Upper lobe of left lung (tissue), 6 donors: ENCODE measurements at places on chromosomes 12 and 14.

- DNase-seq = no peak
Measured at GRCh38 chr12:104727726-104728465, 230.2 kb downstream of the SLC41A2 start.

GRCh38 chr12:132004946-132005345 is 55.2 kb downstream of the EP400 start:
- no peak for DNase-seq

GRCh38 chr12:49716553-49716952 is 9.3 kb upstream of the FMNL3 start:
- DNase-seq = no peak

DNA sequence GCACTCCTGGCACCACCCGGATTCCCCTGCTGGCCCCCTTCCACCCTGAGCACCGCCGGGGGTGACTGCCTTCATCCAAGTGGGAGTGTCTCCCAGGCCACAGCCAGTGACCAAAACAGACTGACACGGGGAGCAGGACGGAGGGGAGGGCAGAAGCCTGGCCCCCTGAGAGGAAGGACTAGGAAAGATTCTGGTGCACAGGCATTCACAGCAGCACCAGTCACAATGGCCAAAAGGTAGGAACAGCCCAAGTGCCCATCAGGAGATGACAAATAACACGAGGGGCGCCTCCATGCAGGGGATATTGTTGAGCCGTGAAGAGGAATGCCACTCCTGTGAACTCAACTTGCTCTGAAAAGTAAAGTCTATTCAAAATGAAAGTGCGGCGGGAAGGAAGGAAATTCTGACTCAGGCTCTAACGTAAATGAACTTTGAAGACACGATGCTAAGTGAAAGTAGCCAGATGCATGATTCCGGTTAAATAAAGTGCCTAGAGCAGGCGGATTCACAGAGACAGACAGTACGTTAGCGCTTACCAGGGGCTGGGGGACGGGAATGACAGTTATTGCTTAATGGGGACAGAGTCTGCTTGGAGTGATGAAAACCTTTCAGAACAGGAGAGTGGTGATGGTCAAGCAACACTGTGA is 146.1 kb upstream of the NCOR2 start:
- peak; percentile 47 for DNase-seq

DNA sequence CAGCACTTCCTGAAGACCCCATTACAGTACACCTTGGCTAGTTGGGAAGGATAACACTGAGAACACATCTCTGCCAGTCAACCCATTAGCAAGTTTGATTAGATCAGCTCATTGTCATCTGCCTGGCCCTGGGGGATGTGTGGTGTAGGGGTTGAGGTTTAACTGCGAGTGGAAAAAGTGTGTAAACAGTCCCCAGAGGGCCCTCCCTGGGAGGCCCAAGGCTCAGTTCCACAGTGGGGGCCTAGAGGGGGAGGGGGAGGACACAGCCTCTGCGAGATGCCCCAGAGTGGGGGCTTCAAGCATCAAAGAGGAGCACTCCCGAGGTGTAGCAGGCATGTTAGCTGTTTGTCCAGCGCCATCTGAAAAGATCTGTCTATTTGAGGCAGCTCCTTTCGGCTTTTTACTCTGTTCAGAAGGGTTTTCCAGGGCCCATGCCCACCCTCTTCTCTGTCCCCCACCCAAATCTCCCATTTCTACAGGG is 344 bp downstream of the LPAR5 start:
- no peak for DNase-seq

DNA sequence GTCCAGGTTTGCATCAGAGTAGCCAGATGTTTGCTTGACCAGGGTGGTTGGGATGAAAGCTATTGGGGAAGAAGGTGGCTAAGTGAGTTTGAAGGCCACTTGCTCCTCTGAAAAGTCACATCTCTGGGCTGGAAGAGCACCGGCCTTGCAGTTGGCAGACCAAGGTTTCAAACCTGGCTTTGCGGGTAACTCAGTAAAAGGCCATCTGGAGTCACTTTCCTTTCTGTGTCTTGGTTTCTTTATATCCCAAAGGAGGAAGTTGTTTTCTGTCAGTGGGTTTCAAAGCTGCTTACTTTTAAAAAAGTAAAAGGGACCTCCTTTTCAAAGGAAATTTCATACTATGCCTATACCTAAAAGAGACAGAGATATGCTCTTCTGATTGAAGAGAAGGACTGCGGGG is 26.2 kb upstream of the CMA1 start:
- no peak for DNase-seq

- no peak for DNase-seq
Measured at GRCh38 chr12:57632073-57632957, 686 bp downstream of the B4GALNT1 start.

DNA sequence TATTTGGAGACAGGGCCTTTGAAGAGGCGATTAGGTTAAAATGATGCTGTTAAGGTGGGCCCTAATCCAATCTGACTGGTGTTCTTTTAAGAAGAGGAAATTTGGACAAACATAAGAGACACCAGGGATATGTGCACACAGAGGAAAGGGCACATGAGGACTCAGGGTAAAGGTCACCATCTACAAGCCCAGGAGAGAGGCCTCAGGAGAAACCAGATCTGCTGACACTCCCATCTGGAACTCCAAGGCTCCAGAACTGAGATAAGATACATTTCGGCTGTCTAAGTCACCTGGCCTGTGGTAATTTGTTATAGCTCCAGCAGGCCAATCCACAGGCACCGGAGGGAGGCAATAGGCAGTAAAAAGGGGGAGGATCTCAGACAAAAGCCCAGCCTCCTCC is 48.6 kb downstream of the KICS2 start:
- DNase-seq = no peak

- no peak for DNase-seq
Measured at GRCh38 chr12:7637615-7638014, 28.1 kb downstream of the APOBEC1 start.

DNA sequence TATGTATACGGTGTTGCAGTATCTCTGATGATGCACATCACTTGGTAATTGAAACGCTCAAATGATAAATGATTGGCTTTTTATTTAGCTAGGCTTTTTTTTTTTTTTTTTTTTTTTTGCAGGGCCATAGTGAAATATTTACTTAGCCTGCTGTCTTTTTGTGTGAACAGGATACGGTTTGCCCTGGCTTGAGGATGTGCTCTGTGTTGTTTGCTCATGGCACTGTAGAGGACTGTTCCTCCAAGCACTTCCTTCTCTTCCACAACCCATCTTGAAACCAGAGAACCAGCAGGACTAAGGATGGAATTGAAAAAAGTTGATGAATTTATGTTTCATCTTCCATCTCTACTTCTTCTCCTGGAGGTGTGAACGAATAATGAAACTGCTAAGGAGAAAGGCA is 15.5 kb upstream of the SSPN start:
- no peak for DNase-seq

DNA sequence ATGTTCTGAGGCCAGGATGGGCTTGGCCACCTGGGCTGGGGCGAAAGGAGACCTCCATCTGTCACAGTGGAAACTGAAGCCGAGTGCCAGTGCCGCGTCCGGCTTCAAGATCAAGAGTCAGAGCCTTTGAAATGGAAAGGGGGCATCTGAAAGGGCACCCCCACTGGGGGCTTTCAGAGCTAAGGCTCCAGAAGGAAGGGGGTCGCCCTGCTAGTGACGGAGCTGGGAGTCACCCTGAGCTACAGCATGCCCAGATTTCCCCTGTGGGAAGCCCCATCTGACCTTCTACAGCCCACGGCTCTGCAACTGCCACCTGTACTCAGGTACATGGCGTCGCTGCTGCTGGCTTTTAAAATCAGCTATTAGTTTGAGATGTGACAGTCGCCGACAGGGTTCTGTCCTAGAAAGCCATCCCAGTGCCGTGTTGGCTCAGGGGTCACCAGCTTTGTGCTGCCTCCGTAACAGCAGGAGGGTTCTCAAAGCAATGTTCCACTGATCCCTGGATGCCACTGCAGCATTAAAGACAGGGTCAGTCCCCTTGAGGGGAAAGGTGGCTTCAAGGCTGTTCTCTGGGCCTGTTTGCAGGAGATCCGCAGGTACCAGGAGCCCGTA is 31.5 kb downstream of the CCNK start:
- peak; percentile 14 for DNase-seq

DNA sequence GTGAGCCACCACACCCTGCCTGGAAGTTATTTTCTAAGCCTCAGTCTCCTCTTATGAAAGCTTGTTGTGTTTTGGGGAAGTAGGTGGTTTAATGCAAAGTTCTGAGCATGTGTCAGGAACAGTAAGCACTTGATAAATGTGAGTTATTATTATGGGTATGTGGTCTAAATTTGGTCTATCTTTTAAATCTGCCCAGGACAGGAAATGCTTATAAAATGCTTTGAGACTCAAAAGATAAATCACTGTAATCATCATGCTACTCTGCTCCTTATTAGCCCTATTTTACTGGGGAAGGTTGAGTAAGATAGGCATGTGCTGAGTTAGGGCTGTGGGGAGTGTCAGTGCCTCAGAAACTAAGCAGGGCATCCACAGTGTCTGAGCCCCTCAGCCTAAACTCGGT is 13.1 kb upstream of the SRSF5 start:
- no peak for DNase-seq

DNA sequence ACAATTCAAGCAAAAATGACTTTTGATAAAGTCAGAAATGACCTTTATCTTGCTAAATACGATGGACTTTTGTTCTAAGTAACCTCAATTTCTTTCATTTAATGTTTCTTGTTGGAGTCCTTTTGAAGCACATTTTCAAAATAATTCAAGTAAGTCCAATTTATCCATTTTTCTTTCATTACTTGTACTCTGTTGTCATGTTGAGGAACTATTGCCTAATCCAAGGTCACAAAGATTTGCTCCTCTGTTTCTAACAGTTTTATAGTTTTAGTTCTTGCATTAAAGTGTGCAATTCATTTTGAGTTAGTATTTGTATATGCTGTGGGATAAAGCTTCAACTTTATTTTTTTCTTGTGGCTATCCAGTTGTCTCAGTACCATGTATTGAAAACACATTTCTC is 66.7 kb downstream of the CCER1 start:
- no peak for DNase-seq

DNA sequence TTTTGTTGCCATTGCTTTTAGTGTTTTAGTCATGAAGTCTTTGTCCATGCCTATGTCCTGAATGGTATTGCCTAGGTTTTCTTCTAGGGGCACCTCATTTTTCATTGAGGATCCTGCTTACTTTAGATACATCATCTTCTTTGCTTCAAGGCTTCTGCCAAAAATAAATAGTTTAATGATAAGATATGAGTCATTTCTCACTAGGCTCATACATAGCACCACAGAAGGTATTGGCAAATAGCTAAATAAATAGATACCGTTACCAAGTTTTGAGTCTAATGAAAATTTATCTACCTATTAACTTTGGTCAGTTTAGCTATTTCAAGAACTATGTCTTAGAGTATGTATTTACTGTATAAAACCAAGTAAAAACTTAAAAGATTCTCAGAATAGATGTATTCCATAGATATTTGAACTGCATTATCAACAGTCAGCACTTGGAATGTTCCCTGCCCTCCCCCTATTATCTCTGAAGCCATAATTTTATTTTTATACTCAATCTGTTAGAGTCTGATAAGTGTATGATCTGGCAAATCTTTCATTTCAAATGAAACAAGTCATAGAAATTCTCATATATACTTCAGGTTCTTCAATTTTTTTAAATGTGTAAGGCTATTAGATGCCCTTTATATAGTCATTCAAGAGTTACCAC is 310.2 kb downstream of the CCDC91 start:
- no peak for DNase-seq

- DNase-seq = no peak
Measured at GRCh38 chr14:89600950-89601826, 184.2 kb upstream of the FOXN3 start.

DNA sequence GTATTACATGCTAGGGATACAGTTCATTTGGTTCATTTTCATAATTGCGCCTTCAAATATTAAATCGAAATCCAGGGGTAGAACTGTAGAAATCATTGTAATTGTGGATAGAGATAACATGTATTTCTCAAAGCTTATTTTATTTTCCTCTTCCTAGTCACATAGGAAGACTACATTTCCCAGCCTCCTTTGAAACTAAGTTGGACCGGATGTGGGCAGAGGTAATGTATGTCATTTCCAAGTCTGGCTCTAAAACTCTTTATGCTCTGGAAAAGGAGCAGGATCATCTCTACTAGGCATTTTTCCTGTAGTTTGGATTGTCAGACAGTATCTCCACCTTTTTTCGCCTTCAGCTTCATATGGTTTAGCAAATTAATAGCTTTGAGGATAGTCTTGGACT is 70.1 kb upstream of the CRY1 start:
- no peak for DNase-seq

DNA sequence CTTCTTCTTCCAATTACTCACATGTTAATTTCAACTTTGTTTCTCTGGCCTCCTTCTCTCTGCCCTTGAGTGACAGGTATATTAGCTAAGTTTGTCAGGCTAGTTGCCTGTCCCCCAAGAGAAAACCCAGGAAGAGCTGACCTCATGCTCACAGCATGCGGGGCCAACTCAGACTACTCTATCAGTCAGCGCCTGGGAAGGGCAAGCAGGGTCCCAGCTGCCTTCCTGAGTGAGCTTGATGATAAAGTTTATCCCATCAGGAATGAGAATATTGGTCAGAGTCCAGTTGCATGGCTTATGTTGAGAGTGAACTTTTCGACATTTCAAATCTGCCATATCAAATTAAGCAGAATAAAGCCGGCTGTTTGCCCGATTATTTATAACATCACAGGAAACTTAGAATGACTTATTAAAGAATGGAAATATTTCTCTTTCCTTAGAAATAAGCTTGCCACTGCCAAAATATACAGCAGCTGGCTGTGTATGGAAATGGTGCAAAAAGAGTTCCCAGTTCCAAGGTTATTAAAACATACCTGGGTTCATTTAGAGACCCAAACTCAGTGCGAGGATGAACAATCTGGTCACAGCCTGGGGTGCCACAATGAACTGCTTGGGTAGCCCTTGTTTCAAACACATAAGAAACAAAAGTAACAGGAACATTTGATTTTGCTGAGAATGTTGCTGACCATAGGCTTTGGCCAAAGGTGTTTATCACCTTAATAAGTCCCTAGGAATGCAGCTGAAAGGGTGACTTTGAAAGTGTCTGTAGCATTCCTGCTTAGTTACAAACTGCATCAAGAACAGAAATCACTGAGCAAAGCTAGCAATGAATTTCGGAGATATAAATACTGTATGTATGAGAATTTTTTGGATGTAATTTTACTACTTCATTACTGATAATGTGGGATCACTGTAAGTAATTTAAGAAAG is 1553.8 kb upstream of the FLRT2 start:
- DNase-seq = no peak

DNA sequence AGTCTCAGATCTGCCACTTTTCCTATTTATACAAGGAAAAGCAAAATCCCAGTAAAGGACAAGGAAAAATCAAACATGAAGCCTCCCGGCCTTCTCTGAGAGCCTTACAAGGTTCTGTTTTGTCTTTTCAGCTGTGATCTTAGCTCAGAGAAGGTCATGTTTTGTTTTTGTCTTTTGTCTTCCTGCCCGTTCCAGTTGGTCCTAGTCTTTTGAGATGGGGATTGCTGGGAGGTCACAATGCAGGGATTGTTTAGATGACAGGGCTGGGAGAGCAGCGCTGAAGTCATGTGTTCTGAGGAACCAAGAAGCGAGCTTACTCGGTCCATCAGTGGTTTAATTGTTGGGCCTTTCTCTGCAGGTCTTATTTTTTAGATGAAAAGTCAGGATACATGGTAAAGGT is 6.0 kb downstream of the PLEKHH1 start:
- DNase-seq = no peak
